ENCODE measurements at places on chromosomes 6 and 20. TPM values are rescaled to one million over a fixed set of nuclear protein-coding genes. Genes with fewer than 3 reads are reported as not detected.

DNA sequence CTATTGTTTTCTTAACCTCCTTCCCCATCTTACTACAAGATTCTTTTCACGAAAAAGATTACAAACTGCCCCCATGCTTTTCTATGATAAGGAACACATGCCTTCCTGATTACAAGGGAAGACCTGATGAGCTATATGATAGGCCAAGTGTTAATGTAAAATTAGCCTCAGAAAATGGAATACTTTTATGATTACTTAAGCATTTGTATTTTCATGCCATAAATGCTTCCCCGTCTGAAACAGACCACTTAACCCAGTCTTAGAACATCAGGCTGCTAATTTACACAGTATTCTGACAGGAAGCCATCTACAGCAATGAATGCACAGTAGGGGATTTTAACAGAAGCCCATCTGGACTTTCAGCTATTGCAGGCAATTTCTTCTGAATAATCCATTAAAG is 274.9 kb downstream of the HAO1 start:
- no peak for DNase-seq
- no peaks in the 10 kb centered on the region for H3K36me3 ChIP-seq
- no peak overlapping the region for H3K27ac ChIP-seq
- H3K4me3 ChIP-seq, result no peak overlapping the region
- no peaks in the 10 kb centered on the region for H3K27me3 ChIP-seq

GRCh38 chr6:167998215-167998614 is 744 bp downstream of the KIF25 start:
- no peak overlapping the region for H3K27ac ChIP-seq
- H3K27me3 ChIP-seq, result peaks cover 31% of the 10 kb centered on the region
- no peaks in the 10 kb centered on the region for H3K4me1 ChIP-seq
- no peak overlapping the region for H3K4me3 ChIP-seq
- no peak for DNase-seq

OPRL1 gene
- total RNA-seq, result 0.71 TPM

TRIM10 gene
- not detected for total RNA-seq

RPP21 gene
- 140 TPM for total RNA-seq

Data from sigmoid colon (tissue), 7 donors.